Foreskin keratinocyte (primary cell): ENCODE measurements at places on chromosomes 2 and 18.

GRCh38 chr2:236858661-236859060 lies 227.0 kb upstream of the COPS8 start:
- no peak for DNase-seq

GRCh38 chr2:238598802-238599530 lies 172.2 kb downstream of the ASB1 start:
- no peak for DNase-seq

DNA sequence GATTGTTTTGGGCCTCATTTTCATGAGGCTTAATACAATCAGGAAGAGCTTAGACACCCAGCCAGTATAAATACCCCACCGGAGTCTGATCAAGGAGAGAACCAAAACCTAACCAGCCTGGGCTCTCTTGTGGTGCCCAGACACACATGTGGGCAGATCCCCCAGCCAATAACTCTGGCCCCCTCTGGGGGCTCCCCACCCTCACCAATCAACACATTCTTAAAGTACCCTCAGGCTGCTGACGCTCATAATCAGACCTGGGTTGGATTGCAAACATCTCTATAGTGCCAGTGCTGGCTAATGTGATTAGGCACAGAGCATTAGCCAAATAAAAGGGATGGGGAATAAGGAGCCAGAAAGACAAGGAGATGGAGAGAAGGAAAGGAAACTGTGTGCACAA lies 329.6 kb downstream of the BCL11A start:
- DNase-seq = no peak

GRCh38 chr2:175698061-175698460 lies 304.0 kb downstream of the LNPK start:
- DNase-seq = no peak

- peak; percentile 35 for DNase-seq
Measured at GRCh38 chr2:191501561-191502168, 176.3 kb upstream of the NABP1 start.

DNA sequence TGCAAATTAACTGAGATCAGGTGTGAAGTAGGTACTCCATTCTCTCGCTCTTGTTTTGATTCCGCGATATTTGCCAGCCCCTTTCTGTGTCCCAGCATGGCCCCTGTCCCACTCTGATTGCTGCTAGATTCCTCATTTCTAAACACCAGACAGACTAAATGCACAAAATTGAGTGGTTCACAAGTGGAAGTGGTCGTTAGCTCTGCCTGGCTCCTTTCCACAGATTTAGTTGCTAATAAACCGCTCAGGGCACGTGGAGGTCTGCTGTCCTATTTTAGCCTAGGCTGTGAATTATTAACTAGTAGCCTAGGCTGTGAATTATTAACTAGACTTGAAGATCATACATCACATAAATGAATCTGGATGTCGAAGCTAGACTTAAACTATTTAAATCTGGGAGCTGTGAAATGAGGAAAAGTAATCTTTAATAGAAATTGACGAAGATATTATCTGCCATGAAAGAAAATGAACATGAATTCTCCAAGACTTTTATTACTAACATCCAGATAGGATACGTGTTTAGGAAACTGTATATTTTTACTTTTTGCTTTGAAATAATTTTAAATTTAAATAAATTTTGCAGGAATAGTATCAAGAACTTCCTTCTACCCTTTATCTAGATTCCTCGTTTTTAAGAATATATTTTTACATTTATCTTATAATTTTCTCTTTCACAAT lies 3.7 kb downstream of the IL1RL2 start:
- no peak for DNase-seq

GRCh38 chr2:168454737-168455644 lies 1.1 kb upstream of the CERS6 start:
- peak; percentile 6 for DNase-seq

GRCh38 chr2:75031906-75032803 lies 73.7 kb downstream of the POLE4 start:
- no peak for DNase-seq

DNA sequence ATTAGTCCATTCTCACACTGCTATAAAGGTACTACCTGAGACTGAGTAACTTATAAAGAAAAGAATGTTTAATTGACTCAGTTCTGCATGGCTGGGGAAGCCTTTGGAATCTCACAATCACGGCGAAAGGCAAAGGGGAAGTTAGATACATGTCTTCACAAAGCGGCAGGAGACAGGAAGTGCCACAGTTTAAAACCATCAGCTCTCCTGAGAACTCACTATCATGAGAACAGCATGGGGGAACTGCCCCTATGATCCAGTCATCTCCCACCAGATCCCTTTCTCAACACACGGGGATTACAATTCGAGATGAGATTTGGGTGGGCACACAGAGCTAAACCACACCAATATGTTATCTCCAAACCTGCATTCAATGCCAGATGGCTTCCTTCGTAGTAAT lies 716.1 kb downstream of the DCC start:
- DNase-seq = no peak

DNA sequence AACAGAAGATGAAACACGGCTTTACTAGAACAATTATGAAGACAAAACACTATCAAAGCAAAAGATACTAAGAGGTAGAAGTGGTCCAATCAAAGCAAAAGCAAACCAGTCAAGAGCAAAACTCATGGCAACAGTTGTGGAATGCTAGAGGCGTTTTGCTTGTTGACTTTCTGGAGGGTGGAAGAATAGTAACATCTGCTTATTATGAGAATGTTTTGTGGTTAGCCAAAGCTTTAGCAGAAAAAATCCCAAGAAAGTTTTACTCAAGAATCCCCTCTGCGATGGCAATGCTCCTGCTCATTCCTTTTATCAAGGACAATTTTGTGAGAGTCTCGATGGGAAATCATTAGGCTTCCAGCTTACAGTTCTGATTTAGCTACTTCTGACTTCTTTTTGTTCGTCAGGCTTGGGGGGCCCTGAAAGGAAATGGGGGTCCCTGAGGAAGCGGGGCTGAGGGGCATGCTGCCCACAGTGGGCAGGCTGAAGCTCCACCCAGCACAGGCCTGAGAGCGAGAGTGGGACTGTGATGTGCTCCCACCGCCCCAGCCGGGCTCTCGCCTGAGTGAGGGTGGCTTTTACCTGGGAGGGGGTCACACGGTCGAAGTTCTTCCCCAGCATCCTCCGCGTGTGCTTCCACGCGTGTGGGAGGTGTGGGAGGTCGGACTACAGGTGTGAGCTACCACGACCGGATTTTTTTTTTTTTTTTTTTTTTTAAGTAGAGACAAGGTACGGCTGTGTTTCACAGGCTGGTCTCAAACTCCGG lies 49.0 kb upstream of the MC4R start:
- DNase-seq = no peak

- DNase-seq = no peak
Measured at GRCh38 chr2:18959200-18959599, 369.8 kb upstream of the NT5C1B start.

DNA sequence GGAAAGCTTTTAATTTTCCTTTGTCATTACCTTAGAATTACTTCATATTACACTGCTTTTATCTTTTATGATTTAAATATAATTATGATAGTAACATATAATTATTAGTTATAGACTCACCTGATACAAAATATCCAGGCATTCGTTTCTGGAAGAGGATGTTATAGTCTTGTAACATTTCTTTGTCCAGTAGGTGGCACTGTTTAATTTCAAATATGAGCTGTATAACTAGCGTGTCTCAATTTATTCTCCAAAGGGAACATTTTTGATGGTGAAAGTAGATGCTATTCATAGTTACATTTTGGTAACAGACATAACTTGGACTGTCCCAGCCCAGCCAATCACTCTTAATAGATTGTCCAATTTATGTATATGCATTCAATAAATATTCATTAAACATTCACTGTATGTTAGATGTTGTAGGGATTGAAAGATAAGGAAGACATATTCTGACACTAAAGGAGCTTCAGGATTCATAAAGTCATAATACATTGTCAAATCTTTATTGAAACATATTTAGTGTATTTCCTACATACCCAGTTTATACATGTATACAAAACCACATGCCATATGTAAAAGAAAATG lies 19.2 kb downstream of the DAW1 start:
- peak; percentile 33 for DNase-seq

- DNase-seq = no peak
Measured at GRCh38 chr2:178592655-178593054, 112.4 kb downstream of the PLEKHA3 start.

- no peak for DNase-seq
Measured at GRCh38 chr2:24874035-24874434, 46.0 kb downstream of the ADCY3 start.

DNA sequence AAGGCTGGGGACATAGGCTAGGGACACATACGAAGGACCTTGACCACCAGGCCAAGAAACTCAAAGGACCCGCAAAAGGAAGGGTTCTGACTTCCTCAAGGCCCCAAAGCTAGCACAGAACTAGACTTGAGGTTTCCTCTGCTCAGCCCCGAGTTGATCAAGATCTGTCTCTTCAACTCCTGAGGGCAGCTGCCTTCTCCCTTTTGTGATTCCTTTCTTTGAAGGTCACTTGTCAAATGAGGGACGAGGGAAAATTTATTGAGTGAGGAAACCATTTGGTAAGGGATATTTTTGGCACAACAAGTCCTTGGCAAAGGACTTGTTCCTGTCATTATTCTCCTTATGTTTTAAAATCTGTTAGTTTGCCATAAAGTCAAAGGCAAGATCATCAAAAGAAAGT lies 12.3 kb upstream of the ROCK2 start:
- DNase-seq = no peak

DNA sequence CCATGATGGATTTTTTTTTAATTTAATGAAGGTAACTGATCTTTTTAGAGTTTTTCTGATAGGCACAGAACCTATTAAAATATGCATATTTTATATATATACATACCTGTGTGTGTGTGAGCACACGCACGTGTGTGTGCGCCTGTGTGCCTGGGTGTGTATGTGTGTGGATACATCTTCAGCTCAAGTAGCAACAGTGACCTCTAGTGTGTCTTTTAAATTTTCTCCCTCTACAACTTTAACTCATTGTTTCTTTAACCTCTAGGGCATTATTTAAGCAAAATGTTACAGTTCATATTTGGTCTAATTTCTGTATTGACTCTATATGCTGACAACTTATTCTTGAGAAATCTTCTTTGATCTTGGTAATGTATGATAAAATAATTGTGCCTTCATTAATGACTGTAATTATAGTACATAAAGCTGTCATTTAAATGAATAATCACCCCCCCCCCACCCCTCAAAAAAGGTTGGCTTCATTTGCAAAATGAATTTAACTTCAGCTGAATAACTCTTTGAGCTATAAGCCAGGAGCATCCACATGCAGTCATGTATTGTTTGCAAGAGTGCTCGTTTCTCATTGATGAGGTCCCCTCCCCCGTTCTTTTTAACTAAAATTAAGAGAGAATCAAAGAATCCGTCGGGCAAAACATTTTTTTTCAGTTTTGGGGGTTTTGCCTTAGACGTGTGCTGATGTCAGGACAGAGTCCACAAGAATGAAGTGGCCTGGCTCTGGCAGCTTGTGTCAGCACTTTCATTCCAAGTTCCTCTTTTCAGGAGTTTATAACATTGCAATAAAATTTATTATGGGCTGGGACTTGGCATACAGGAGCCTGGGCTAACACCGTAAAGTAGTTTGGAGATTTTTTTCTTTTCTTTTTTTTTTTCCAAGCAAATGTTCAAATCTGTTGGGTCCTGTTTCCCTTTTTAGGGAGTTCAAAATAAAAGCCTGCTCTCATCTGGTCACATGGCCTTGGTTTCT lies 80.0 kb downstream of the ETAA1 start:
- no peak for DNase-seq

GRCh38 chr2:117717072-117717471 lies 97.4 kb upstream of the DDX18 start:
- DNase-seq = no peak

GRCh38 chr18:70653671-70654070 lies 364.8 kb downstream of the SOCS6 start:
- no peak for DNase-seq

DNA sequence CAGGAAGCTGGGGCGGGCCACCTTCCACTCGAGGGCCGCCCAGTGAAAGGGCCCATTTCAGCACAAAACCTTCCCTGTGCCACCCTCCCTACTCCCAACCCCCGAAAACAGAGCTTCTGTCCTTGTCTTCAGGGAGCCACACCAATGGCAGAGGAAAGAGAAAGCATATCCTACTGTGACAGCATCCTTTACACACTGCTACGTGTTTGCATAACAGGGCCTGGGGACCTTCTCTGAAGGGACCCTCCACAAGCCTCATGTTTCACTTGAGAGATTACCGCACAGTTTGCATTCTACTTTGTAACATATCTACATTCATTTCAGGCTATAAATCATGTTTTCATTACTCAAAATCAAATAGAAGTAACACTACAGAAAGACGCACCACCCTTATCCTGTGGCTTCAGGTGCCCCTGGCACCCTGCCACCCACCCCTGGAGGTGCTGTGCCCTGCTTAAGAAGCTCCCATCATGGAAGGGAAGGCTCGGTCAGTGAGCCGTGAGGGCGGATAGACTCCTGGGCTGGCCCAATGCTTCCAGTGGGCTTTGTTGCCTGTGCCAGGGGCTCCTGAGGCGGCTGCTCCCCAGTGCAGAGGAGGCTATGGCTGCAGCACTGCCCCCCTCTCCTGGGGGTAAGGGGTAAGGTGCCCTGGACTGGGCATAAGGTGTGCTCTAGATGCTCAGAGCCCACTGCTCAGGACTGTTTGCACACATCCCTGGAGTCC lies 52.0 kb downstream of the EIPR1 start:
- no peak for DNase-seq

DNA sequence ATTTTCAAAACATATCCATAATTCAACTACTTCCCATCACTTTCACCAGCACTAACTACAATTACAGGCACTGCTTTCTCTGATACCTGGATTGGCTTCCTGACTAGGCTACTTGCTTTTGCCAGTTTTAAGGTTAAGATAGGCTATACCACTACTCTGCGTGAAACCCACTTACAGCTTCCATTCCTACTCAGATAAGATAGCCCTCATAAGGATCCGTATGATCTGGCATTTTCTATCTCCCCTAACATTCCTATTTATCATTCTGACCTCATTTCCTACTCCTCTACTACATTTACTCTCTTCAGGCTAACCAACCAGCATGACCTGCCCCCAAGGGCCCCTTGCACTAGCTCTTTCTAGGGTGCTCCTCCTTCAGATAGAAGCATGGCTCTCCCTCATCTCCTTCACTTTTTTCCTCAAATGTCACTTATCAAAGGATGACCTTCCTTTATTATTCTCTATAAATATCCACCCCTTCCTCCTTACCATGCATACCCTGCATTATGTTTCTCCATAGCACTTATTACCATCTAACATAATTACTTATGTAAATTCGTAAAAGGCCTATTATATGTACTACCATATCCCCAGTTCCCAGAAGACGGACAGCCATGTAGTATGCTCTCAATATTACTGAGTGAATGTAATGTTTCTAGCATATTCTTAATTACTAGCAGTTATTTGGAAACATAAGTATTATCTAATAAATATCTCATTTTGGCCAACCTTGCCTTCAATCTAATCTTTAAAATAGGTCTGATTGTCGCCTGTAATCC lies 4.4 kb downstream of the TIA1 start:
- no peak for DNase-seq

GRCh38 chr2:109670556-109671411 lies 56.6 kb downstream of the SOWAHC start:
- DNase-seq = no peak
